ENCODE measurements at places on chromosomes 5 and 9.

GRCh38 chr5:55569513-55569865 is 34.7 kb upstream of the PLPP1 start:
- DNase-seq = no peak

- DNase-seq = no peak
These were observed 287.6 kb downstream of the RFX3 start for GRCh38 chr9:3238236-3238635.

- DNase-seq = no peak
These were observed 22.5 kb downstream of the NEK6 start for GRCh38 chr9:124280176-124280691.

DNA sequence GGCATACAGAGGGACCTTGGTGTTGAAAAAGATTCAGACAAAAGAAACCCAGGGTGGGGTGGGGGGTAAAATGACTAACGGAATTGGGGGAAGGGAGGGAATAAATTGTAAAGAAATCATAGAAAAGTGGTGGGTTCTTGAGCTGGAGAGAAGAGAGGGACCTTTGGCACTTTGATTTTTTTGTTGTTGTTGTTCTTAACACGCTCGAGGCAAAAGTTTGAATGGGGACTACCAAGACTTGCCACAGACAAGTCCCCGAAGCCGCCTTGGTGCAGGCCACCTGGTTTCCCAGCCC is 616 bp downstream of the VCAN start:
- DNase-seq = no peak
